NCI-H510A (cell line): ENCODE measurements at places on chromosomes 12 and 14.

- DNase-seq = no peak
Observed at GRCh38 chr14:54686871-54687749, 120.2 kb downstream of the SAMD4A start.

- DNase-seq = no peak
Observed at GRCh38 chr12:92803903-92804302, 101.1 kb downstream of the PLEKHG7 start.

GRCh38 chr14:58697930-58698642, 60.3 kb downstream of the DACT1 start:
- peak; percentile 31 for DNase-seq

DNA sequence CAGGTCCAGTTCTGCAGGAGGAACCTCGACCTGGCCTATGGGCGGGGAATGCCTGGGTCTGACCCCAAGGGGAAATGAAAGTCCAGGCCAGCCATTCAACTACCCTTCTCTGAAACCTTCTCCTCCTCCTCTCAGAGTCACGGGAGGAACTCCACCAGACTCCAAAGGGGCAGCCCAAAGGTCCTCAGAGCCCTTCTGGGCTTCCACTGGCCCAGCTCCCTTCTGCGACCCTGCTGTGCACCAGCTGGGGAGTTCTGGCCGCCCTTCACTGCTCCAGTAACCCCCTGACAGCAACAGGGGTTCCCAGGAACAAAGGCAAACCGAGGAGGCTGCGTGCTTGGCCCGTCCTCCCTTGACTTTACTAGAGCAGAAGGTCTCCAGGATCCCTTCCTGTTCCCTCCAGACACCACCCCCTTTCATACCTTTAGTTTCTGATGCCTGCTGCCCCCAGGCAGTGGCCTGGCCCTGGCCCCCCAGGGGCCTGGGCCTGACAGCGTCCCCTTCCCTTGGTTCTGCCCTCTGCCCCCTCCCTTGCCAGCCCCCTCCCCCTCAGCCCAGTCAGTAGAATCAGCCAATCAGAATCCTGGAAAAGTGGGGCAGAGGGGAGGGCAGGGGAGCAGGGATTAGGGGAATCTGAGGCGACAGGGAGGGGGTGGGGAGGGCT, 850 bp upstream of the ZNF385A start:
- DNase-seq = no peak

DNA sequence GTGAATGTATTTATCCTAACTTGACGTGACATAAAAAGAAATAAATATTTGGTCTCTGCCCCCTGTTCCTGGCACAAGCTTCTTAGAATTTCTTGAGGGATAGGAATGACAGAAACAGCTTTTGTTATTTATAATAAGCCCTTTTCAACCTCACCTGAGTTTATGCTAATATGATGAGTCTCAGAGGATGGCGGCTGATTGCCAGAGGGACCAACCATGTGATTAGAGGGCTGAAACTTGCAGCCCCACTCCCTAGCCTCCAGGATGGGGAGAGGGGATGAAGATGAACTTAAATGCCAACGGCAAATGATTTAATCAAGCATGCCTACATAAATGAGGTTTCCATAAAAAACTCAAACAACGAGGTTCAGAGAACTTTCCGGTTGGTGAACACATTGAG, 42.9 kb downstream of the DNAI7 start:
- DNase-seq = no peak

GRCh38 chr12:5868625-5869295, 76.3 kb downstream of the ANO2 start:
- DNase-seq = no peak

- DNase-seq = no peak
Observed at GRCh38 chr14:25933731-25934130, 664.1 kb downstream of the NOVA1 start.

DNA sequence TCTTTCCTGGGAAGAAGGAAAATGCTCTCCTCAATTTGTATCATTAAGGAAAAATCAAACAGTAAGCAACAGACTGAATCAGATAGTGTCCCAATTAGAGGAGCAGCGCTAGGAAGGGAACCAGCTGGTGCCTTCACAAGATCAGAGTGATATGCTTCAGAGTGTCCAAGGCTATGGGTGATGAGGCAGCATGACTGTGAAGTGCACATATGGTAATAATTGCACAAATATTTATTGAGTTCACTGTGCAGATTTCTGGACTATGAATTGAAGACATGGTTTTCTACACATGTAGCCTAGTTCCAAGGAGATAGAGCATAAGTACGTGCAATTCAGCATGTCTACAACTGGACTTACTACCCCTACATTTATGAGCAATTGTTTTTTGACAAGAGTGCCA, 78.8 kb upstream of the EVL start:
- no peak for DNase-seq

GRCh38 chr12:12010277-12011039, 60.3 kb upstream of the BCL2L14 start:
- no peak for DNase-seq

DNA sequence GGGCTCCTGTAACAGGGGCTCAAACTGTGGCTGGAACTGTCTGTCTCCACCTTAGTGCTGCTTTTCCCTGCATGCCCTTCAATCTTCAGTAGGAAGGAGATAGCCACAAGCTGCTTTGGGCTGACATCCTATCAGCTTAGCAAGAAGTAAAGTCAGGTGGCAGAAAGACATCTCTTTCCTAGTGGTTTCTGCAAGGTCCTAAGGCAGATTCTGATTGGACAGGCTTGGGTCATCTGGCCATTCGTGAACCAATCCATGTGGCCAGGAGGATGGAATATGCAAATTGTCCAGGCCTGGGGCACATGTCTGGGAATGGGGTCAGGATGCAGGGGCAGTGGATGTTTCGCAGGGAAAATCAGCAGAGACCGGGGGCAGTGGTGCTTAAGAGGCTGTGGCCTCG, 5.2 kb downstream of the RITA1 start:
- no peak for DNase-seq

DNA sequence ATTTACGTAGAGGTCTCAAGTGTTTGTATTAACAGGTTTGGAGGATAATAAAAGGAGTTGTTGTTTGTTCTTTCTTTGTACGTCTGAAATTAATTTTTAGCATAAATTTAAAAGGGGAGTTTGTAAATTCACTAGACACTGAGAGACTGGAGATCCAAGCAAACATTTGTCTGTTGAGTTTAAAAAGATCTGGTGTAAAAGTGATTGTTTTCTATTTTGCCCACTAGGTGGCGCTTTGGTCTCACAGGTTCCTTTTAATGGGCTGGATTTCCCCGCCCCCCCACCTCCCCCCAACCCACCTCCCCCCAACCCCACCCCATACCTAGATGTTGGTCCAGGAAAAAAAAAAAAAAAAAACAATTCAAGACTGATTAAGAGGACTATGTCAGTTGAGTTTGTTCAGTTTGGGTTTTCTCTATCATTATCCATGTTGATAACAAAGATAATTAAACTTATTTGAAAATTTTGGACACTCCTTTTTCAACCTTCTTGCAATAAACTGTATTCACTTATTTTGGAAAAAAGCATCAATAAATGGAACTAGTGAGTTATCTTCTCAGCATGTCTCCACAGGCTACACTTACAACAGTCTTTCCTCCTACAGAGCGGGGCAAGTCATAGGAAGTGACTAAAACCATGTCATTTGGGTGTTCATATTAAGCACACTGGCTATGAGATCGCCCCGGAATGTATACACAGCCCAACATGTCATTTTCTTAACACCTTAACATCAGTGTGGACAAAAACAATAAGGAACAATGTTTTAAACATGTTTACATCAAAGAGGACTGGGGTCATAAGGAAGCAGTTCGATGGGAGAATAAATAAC, 841.1 kb downstream of the NRXN3 start:
- peak; percentile 34 for DNase-seq

DNA sequence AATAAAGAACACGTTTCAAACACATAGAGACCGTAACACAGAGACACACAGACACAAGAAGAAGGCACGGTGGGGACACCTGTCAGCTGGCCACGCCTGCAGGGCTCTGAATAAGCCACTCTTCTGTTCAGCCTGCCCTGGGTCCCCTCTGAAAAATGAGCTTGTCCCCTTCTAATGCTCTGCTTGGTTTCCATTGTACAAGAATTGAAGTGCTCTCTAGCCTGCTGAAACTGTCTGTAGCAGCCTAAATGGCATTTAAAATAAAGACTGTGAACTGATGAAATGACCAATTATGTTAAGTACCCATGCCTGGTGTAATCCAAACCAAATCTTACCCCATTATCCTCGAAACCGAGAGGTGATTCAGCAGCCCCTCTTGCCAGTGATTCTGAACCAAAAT, 139.8 kb downstream of the FOXN3 start:
- DNase-seq = peak; percentile 42

DNA sequence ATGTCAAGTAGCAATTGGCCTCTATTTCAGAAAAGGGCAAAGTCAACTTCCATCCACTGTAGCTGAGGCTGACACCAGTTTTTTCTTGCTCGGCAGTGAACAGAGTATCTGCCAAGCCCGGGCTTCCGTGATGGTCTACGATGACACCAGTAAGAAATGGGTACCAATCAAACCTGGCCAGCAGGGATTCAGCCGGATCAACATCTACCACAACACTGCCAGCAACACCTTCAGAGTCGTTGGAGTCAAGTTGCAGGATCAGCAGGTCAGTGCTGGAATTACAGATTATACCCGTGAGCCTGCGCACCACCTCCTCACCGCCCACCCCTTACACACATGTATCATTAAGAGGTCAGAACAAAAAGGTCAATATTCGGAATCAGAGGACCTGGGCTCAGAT, 19.4 kb downstream of the EVL start:
- DNase-seq = no peak

DNA sequence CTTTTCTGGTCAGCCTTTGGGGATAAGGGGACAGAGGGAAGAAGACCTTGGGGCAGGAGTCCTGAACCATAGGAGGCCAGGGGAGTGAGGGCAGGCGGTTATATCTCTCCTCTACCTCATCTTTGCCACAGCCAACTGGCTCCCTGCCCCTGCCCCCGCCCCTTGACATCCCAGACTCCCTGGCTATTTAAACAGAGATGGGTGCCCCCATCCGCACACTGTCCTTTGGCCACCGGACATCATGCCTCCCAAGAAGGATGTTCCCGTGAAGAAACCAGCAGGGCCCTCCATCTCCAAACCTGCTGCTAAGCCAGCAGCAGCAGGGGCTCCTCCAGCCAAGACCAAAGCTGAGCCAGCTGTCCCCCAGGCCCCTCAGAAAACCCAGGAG, 1.3 kb downstream of the MYL6B start:
- DNase-seq = no peak

DNA sequence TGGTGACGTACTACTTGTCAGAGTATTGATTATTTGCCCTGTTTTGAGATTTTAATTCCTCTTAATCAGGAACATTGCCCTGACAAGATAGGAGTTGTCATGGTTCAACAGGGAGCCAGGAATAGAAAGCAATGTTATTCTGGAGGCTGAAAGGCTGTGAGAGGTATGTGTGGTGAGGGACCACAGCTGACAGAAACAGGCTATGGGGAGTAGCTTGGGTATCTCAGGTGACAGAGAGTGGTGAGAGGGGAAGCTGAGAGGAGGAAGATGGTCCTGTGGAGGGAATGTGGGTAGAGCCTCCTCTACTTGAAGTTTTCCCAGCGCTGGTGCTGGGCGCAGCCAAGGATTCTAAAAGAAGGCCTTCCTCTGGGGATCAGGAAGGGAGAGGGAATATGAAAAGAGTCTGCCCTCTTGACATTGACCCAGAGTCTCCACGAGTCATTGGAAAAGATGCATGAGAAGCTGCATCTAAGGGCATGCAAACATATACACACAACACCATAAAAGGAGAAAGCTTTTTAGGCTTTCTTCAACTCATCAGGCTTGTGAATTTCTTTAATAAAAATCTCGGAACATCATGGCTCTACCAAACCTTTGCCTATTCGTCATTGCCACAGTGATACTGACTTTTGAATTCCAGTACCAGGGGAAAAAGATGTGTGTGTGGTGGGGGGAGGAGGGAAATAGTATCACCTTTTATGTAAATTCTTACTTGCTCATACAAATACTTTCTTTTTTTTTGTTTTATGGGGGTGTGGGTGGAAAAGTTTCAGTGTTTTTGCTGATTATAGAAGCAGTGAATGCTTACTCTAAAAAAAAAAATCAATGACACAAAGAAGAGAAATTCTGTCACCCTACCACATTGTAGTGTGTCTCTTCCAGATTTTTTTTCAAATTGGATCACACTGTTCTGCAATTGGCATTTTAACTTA, 39.9 kb upstream of the DHRS7 start:
- no peak for DNase-seq

DNA sequence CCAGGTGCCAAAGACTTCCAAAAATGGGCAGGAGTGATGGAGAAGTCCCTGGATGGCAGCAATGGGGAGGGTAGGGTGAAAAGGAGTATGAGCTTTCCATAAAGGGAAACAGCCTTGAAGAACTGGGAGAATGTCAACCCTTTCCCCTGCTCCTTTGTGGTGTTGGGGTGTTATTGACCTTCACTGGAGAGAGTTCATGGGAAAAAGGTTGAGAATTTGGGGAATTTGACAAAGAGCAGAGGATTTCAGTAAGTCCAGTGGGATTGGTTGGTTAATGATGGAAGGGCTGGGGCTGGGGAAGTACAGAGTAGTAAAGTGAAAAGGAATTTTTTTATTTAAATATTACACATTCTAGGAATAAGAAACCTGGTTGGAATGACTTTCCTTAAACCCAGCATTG, 116.6 kb downstream of the ERC1 start:
- DNase-seq = no peak

DNA sequence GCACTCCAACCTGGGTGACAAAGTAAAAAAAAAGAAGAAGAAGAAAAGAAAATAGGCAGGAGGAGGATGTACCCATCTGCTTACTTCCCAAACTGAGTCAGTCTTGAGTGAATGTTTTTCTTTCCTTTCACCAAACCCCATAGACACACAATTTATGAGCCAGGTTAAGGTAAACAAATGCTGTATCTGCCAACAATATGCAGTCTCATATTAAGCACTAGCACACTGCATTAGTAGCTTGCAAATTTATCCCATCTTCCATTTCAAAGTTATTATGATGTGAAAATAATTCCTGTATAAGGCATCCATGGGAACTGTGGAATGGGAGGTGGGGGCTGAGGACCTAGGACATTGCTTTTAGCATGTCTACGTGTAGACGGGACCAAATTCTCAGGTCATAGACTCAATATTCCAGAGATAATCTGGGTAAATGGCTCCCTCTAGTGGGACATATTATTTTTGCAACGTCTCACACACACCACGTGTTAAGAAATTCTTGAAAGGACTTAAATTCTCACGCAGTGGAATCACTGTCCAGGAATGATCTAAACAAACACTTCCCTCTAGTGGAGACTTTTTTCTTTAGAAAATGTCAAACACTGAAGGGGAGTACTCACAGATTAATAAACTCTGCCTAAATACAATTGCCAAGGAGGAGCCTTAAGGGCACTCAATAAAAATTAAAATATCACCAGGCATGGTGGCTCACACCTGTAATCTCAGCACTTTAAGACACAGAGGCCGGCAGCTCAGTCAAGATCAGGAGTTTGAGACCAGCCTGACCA, 17.1 kb upstream of the OR10P1 start:
- peak; percentile 61 for DNase-seq

DNA sequence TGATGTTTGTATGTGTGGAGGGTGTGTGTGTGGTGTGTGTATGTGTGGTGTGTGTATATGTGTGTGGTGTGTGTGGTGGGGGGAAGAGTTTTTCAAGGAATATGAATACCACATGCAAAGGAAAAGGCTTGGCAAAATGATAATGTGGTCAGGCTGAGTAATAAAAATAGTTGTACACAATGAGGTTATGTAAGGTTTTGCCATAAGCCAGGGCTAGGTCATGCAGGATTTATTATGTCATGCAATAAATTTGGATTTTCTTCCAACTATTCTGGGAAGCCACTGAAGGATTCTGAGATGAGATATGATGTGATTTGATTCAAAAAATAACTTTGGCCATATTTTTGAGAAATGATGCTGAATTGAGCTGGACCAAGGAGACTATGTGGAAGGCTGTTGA, 1191.6 kb upstream of the SEL1L start:
- DNase-seq = no peak
